ENCODE measurements at places on chromosomes 11 and 22.
A peak's percentile ranks its signal among the peaks of the same experiment; 100 is the strongest.

DNA sequence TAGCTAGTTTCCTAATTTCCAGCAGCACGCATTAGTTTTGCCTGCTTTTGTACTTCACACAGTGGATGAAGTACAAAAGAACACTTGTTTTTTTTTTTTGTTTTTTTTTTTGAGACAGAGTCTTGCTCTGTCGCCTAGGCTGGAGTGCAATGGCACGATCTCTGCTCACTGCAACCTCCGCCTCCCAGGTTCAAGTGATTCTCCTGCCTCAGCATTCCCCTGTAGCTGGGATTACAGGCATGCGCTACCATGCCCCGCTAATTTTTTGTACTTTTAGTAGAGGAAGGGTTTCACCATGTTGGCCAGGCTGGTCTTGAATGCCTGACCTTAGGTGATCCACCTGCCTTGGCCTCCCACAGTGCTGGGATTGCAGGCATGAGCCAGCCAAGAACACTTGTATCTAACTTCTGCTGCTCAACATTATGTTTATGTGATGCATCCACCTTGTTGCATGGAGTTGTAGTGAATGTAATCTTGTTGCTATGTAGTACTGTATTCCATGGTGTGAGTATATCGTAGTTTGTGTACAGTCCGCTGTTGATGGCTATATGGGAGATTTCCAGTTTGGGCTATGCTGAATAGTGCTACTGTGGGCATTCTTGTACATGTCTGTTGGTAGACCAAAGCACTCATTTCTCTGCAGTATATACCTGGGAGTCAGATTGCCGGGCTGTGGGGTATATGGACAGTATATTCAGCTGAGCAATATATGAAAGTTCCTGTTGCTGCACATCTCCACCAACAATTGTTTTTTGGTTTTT, 17.3 kb downstream of the PACS1 start:
- no peaks in the 10 kb centered on the region for H3K4me1 ChIP-seq
- DNase-seq = no peak
- H3K27me3 ChIP-seq = no peaks in the 10 kb centered on the region

DNA sequence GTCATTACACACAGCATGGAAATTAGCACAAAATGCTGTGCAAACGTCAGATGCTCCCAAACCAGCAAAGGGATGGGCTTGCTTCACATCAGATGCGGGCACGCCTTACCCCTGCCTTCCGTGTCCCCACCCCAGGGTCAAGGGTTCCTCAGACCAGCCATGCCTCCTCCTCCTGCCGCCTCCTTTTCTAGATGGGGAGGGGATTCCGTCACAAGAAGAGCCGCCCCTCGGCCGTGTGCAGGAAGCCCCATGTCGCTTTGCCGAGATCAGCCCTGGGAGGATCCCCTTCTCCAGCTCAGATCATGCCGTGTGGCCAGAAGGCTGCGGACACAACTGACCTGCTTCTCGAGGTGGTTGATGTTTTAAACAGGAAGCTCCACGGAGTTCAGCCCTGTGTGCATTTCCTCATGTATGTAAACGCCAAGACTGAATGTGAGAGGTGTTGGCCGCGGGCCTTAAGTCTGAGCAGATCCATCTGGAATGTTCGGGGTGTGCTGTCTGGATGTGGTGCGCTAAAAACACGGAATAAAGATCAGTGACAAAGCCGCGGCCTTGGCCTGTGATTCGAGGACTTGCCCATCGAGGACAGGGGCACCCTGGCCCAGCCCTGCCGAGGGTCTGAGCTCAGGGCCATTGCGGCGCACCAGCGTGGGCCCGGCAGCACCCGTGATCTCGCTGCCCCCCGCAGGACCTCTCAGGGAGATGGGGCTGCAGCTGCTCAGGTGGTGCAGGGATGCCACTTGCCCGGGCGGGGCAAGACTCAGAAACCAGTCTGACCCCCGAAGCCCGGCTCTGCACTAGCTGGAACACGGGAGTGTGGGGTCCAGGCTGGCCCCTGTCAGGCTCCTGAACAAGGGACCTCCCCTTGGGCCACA, 412.9 kb downstream of the TBC1D22A start:
- no peaks in the 10 kb centered on the region for H3K27me3 ChIP-seq
- H3K27ac ChIP-seq = no peak overlapping the region
- no peak for DNase-seq
- H3K4me1 ChIP-seq = no peaks in the 10 kb centered on the region

- no peak overlapping the region for H3K4me3 ChIP-seq
- H3K27ac ChIP-seq = no peak overlapping the region
- no peak for DNase-seq
- H3K36me3 ChIP-seq = no peaks in the 10 kb centered on the region
These were observed 48.4 kb downstream of the DDX10 start for GRCh38 chr11:108713076-108713790.

GRCh38 chr11:6240781-6241180, 1.9 kb downstream of the CNGA4 start:
- DNase-seq = no peak
- H3K4me1 ChIP-seq = no peaks in the 10 kb centered on the region
- H3K4me3 ChIP-seq = no peak overlapping the region
- H3K27me3 ChIP-seq = no peaks in the 10 kb centered on the region
- no peak overlapping the region for H3K27ac ChIP-seq

DNA sequence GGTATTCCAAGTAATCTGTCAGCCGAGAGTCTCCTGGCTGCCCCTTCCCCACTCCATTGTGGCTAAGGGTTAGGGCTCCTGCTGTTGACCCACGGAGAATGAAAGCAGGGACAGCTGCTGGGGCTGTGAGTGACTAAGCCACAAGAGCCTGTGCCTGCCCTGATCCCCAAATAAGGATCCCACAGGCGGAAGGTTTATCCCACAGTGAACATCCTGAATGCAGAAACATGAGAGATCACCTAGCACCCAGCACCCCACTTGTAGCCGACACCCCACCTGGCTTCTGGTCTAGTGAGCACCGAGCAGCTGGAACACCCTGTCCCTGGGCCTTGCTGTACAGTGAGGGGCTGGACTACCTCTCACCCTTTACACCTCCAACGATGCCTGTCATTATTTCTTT, 117.7 kb upstream of the LMO1 start:
- no peak for DNase-seq
- H3K4me1 ChIP-seq = no peaks in the 10 kb centered on the region
- H3K4me3 ChIP-seq = no peak overlapping the region
- no peak overlapping the region for H3K27ac ChIP-seq
- no peaks in the 10 kb centered on the region for H3K36me3 ChIP-seq

GRCh38 chr11:81839016-81839415, 894.6 kb downstream of the FAM181B start:
- H3K27me3 ChIP-seq = no peaks in the 10 kb centered on the region
- H3K4me1 ChIP-seq = no peaks in the 10 kb centered on the region
- DNase-seq = no peak

DNA sequence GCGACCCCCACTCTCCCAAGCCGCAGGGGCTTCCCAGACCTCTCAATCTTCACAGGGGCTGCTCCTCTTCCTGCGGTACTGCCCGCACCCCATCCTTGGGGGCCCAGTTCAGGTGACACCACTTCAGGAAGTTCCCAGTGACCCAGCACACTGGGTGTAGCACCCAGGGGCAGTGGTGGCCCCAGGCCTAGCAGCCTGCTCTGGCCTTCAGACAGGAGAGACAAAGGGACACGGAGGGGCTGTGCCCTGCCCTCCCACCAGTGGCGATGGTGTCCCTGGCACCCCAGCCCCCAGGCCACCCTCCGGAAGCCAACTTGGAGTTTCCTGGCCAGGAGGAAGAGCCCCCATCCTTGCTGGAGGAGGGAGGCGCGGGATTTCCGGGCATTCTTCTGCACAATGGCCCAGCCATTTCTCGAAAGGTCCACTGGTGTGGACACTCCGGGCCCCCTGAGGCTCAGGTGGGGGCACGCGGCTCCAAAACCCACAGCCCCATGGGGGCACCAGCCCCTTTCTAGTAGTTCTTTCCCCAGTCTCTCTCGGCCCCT, 978 bp upstream of the CLDN5 start:
- H3K27ac ChIP-seq = no peak overlapping the region
- H3K36me3 ChIP-seq = no peaks in the 10 kb centered on the region
- no peaks in the 10 kb centered on the region for H3K4me1 ChIP-seq
- no peak for DNase-seq
- H3K27me3 ChIP-seq = peaks cover 41% of the 10 kb centered on the region

GRCh38 chr11:12052676-12053605, 44.5 kb upstream of the DKK3 start:
- no peaks in the 10 kb centered on the region for H3K36me3 ChIP-seq
- no peaks in the 10 kb centered on the region for H3K4me1 ChIP-seq
- no peak overlapping the region for H3K4me3 ChIP-seq
- H3K27ac ChIP-seq = no peak overlapping the region

DNA sequence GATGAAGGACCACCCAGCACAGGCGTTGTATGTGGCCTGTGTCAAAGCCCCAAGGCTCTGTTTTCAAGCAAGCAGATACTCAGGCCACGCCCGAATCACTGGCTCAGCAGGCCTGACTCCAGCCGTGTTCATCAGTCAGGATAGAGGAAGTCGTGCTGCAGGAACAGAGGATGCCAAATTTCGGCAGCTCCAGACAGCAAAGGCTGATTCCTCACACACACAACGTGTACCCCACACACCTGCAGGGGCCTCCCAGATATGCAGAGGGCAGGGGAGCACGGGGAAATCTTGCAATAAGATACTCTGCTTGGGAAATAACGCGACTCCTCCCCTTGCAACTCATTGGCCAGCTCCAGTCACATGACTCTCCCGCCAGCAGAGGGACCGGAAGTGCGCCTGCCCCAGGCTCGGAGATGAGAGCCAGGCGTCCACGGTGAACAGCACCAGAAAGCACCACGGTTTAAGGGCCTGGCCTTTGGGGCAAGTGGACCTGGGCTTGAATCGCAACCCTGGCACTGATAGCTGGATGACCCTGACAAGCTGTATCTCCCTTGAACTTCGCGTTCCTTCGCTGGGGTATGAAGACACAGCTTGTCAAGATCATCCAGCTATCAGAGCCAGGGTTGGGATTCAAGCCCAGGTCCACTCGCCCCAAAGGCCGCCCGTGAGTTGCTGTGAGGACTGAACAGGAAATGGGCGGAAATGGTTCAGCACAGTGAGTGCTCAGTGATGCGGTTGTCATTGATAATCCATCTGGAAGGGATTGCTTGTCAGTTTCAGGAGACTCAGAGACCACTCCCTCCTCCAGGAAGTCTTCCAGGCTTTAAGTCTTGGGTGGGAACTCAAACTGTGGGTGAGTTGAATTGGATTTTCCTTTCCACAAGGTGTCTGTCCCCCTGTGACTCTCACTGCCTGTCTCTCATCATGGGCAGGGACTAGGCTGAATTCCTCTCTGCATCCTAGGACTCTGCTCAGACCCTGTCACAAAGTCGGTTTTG, 88.5 kb downstream of the MYEOV start:
- no peak for DNase-seq
- no peaks in the 10 kb centered on the region for H3K4me1 ChIP-seq
- no peak overlapping the region for H3K4me3 ChIP-seq
- no peaks in the 10 kb centered on the region for H3K36me3 ChIP-seq

DNA sequence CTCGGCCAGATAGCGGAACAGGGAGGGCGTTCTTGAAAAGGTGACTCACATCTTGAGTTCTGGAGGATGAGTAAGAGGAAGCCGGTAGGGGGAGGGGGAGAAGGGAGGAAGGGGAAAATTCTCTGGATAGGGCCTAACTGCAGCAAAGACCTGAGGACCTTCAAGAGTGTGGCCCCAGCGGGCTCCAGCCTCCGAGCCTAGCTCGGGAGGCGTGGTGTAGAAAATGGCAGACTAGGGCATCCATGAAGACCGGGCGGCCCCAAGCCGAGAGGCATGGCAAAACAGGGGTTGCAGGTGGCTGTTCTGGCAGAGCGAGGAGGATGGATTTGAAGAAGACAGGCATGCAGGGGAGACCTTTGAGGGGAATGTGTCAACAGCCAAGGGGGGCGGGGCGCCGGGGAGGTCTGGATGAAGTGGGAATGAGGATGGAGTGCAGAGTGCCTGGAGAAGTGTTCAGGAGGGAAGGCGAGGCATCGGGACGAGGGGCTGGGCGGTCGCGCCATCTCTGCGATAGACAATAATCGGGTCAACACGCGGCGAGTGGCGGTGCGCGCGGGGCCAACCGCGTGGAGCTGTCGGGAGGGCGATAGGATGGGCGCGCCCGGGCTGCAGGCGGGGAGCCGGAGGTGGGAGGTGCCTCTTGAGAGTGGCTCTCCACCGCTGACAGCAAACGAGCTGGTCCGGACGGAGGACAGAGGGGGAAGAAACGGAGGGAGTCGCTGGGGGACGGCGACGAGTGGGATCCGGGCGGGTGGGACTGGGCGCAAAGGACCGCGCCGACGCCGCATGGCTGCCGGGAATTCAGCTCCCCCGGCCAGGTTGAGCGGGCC, 40.0 kb upstream of the CREB3L1 start:
- peak; percentile 87 for DNase-seq
- H3K4me1 ChIP-seq = peaks cover 11% of the 10 kb centered on the region
- H3K27ac ChIP-seq = no peak overlapping the region

DNA sequence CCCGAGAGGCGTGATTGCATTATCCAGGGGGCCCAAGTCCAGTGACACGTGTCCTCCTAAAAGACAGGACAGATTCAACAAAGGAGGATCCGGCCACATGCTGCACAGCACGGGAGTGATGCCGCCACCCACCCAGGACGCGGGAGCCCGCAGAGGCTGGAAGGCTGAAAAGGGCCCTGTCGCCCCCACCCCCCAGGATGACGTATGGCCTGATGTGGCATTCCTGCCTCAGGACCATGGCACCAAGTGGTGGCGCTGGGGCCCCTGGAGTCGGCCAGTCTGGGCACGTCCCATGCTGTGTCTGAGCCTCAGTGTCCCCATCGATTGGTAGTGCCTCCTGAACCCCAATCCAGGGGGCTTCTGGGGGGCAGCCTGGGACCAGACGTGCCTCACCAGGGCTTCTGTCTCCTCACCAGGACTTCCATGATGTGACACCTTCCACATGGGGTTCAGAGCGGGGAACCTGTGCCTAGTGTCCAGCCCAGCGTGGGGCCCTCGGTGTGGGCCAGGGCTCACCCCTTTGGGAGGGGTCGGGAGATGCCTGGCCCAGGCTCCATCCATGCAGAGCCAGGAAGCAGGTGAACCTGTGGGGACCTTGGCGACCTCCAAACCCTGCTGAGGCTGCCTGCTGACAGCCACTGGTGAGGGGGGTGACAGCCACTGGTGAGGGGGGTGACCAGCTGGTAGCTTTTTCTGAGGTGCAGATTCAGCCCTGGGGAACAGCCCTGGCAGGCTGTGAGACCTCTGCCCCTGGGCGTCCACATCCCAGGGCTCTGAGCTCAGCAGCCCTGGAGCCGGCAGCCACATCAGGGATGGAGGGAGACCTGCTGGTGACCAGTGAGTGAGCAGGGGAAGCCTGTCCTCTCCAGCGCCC, 75.3 kb downstream of the KCNQ1 start:
- no peaks in the 10 kb centered on the region for H3K4me1 ChIP-seq
- no peak for DNase-seq
- H3K27me3 ChIP-seq = peaks cover 5% of the 10 kb centered on the region
- no peaks in the 10 kb centered on the region for H3K36me3 ChIP-seq
- no peak overlapping the region for H3K27ac ChIP-seq

DNA sequence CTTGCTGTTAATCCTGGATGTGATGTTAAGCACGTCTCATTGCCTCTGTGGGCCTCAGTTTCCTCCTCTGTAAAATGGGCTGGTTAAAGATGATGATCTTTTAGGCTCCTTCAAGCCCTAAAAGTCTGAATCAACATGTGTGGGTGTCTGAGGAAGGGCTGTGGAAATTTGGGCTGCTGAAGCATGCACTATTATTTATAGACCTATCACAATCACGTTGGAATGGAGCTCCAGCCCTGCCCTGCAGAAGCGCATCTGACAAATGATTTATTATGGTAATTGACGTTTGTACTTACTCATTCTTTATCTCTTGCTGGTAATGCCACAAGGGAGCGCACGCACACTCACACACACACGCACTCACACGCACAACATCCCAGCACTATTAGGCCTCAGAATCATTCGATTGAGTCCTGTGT, 20.4 kb downstream of the P2RX3 start:
- no peak for DNase-seq
- no peaks in the 10 kb centered on the region for H3K27me3 ChIP-seq
- no peak overlapping the region for H3K4me3 ChIP-seq
- no peak overlapping the region for H3K27ac ChIP-seq
